ENCODE measurements at places on chromosomes 6 and 20.

- no peak for DNase-seq
Measured at GRCh38 chr6:77450924-77451323, 12.4 kb downstream of the HTR1B start.

DNA sequence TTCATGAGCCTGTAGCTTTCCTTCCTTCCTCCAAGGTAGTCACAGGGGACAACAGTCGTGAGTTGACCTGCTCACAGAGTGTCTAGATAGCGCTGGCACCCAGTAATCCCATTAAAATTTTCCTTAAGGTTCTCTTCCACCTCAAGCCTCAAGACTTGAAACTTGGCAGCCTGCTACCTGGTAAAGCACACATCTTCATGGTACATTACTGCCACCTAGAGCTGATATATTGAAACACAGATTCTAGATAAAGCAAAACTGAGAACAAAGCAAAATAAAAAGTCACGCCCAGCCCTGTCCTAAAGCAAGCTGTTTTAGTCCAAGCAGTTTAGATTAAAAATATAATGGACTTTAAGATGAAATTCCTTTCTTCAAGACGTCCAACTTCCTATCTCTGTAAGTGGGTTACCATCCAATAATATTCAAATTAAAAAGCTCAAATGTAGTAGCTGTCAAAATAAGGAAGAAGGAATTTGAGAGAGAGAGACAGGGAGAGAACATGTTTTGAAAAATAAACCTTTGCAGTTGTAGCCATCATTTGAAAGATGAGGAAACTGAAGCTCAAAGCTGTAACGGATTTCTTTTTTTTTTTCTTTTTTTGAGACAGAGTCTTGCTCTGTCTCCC lies 50.7 kb upstream of the CD83 start:
- DNase-seq, result peak; percentile 33

- no peak for DNase-seq
Measured at GRCh38 chr6:154806804-154807203, 73.6 kb downstream of the SCAF8 start.

DNA sequence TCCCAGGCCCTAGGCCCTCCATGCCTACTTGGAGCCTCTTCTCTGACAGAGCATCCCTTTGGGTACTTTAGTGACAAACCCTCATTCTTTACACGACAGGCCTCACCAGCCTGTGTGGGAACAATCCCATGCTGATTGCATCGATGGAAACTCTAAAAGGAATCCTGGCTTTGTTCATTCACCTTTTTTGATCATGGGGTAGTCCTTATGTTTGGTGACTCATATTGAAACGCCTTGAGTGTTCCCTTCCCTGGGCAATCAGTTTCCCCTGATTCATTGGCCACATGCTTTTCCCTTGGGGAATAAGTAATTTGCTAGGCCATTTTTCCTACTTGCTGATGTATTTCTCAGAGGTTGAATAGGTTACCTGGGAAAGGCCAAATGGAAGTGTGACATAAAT lies 14.7 kb upstream of the TNFAIP3 start:
- DNase-seq, result no peak

GRCh38 chr6:26284537-26285142 lies 80.4 kb upstream of the BTN3A2 start:
- DNase-seq, result no peak

- no peak for DNase-seq
Measured at GRCh38 chr6:44667226-44667625, 279.7 kb downstream of the CDC5L start.

DNA sequence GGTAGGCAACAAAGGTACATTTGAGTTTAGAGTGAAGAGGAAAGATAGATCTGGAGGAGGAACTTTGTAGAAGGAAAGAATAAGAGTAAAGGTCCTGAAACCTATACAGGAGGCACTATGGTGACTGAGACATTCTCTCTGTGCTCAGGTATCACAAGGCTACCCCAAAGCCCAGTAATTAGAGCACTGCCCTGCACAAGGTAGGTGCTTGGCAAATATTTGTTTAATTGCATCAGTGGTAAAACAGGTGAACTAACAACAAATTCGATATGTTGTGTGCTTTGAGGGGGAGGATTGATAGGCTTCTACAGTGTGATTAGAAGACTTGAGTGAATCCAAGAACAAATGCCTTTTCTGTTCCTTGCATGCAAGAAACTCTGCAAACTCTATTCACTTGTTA lies 6.8 kb upstream of the TSHZ2 start:
- no peak for DNase-seq

DNA sequence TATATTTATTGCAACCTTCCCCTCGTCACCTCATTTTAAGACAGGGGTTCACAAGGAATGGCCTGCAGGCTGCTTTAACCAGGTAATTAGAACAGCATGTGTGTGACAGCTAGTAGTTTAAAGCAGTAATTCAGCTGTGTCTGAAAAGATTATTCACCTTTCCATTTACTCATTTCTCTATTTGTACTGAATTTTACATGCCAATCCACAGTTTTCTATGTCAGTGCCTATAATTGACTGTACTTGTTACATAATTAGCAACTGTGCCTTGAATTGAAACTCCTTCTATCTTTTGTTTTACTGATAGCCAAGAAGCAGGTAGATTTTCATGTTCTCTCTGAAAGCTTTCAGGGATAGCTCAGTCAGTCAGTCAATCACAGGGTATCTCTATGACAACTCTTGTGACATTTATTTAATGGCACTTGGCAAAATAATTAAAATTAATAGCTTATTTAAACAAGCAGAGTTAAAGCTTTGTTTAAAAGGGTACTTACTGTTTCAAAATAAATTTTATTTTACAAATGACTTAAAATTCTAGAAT lies 214.0 kb downstream of the ZFAND3 start:
- DNase-seq, result no peak

GRCh38 chr20:504632-505075 lies 38.9 kb downstream of the CSNK2A1 start:
- DNase-seq, result no peak

GRCh38 chr6:18893540-18894269 lies 506.6 kb downstream of the RNF144B start:
- DNase-seq, result no peak

- DNase-seq, result no peak
Measured at GRCh38 chr6:3316818-3317217, 58.1 kb downstream of the PSMG4 start.

DNA sequence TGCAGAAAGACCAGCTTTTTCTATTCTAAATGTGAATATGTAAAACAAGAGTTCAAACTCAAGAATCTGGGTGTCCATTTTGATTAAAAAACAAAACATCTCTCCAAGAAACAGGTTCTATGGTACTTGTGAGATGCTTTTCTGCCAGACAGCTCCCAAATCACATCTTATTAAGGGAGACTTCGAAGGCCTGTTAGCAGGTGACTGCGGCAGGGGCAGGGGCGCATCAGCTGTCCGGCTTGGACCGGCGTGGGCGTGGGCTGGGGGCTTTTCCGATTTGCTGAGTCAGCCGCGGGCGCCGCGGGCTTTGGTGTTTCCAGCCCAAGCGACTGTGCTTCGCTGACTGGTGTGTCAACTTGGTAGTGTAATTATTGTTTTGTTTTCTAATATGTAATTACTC lies 32.6 kb downstream of the TFAP2A start:
- no peak for DNase-seq

DNA sequence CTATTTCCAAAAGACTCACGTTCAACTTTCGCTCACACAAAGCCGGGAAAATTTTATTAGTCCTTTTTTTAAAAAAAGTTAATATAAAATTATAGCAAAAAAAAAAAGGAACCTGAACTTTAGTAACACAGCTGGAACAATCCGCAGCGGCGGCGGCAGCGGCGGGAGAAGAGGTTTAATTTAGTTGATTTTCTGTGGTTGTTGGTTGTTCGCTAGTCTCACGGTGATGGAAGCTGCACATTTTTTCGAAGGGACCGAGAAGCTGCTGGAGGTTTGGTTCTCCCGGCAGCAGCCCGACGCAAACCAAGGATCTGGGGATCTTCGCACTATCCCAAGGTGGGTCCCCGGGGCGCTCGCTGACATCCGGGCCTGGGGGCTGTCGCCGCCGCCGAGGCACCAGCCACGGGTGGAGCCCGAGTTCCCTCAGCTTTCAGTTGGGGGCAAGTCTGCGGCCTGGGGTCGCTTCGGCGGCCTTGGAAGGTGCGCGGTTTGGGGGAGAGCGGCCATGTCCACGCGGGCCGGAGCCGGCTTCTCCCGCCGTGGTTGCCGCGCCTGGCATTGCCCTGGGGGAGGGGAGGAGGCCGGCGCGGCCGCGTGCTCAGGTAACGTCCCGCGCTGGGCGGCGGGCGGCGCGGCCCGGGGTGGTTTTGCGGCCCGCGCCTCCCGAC lies 429 bp downstream of the AMD1 start:
- no peak for DNase-seq

- no peak for DNase-seq
Measured at GRCh38 chr6:10963113-10963512, 76.3 kb downstream of the SYCP2L start.

DNA sequence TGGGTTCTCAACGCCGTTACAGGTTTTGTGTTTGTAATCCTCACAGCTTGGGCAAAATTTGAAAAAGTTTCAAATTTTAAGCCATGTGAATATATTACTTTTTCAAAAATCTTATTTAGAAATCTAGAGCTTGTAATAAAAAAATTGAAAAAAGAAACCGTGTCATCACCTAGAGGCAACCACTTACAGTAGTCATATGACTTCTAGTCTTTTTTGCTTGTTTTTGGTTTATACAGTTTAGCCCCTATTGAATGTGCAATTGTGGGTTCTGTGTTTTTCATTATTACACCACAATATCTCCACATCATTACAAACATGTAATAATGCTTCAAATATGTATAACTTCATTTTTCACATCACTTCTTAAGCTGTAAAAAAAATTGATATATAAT lies 888 bp downstream of the DYNLRB1 start:
- DNase-seq, result no peak

- DNase-seq, result no peak
Measured at GRCh38 chr6:167113047-167113754, 9.7 kb upstream of the CCR6 start.

DNA sequence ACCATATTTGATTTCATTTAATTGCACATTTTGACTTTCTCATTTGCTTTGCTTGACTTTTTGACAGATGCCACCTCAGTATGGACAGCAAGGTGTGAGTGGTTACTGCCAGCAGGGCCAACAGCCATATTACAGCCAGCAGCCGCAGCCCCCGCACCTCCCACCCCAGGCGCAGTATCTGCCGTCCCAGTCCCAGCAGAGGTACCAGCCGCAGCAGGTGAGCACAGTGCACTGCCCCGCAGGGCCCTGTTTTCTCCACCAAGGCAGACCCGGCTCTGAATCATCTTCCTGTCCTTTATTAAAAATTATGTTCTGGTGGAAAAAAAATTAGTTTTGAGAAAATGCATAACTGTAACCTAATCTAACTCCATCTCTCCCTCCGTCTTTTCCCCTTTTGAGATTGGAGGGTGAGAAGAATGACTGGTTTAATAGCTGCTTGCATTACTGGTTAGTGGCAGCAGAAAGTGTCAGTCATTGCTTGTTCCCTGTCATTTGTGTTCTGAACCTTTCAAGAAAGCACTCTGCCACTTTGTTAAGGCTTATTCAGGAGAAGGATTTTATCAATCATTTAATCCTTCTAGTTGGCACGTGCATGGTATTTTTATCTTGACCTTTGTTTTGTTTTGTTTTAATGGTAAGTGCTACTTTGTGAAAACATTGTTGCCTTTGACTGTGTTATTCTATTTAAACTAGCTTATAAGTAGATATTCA lies 124.3 kb downstream of the ARID1B start:
- no peak for DNase-seq

All from GDM1 (cell line).